ENCODE measurements at places on chromosomes 4 and X. TPM values are rescaled to one million over a fixed set of nuclear protein-coding genes. Genes with fewer than 3 reads are reported as not detected.
A peak's percentile ranks its signal among the peaks of the same experiment; 100 is the strongest.

DNA sequence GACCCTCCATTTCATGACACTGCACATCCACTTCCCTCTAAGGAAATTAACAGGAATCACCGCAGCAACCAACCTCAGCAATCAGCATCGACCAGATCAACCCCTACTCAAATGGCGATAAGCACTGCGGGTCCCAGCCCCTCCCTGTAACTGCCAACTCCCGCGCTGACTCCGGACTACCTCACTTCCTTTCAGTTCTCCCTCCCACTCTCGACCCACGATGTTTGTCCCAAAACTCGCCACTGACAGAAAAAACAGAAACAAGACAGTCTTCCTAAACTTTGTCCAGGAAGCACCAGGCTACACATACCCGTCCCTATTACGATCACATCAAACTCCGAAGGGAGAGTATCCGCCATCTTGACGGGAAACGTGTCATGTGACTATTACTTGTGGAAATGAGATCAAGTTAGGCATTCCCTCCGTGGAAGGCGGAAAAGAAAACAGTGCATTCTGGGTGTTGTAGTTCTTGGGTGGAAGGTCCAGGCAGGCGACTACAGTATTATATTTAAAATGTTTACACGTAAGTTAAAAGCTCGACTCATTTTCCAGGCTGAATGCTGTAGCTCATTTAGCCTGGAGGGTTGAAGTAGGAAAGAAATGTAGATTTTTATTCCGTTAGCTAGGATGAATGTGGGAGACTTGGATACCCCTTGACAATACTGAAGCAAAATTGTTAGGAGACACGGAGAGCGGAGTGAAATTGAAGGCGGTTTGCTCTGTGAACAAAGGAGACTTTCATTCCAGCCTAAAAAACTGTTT is at the start of gene CHM:
Gene CHM (minus strand): TSS at position 385 of the 762 bp plus-strand sequence. CDS start 26 bp downstream, at position 359.
- H3K27ac ChIP-seq: peak within 1 kb of the TSS; percentile 74
- H3K4me1 ChIP-seq: peaks cover 9% of the 10 kb centered on the region
- DNase-seq: peak; percentile 39
- no peaks in the 10 kb centered on the region for H3K36me3 ChIP-seq
- H3K4me3 ChIP-seq: peak within 1 kb of the TSS; percentile 66
- H3K27me3 ChIP-seq: no peaks in the 10 kb centered on the region

TEX13A gene
- not detected for total RNA-seq

GRCh38 chr4:150962245-150962644 is 52.8 kb downstream of the LRBA start:
- no peak overlapping the region for H3K27ac ChIP-seq
- H3K27me3 ChIP-seq: no peaks in the 10 kb centered on the region
- no peaks in the 10 kb centered on the region for H3K4me1 ChIP-seq

KLHL4 gene
- total RNA-seq: 0.25 TPM

DNA sequence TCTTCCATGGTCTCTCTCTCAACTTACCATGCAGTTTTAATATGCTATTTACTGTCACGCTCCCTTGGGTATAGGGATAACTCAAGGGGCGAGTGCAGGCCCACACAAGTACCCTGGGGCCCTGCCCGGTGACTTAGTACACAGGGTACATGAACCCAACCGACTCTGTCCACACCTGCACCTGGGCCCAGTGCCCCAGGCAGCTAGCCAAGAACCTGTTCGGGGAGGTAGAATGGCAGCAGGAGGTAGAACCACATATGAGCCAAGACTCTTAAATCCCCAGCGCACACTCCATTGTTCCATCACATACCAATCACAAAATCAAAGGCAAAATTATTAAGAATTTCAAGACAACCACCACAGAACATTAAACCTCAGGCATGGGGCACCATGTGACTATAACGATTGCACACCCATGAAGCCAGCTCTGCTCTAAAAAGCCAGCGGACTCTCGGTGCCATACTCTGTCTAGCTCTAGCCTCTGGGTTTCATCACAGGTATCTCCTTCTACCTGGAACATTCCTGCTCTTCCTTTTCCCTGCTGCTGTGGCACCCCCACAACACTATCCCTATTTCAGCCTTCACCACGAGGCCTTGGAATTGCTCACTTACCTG is 14.6 kb downstream of the PHF8 start:
- H3K27me3 ChIP-seq: no peaks in the 10 kb centered on the region
- no peak for DNase-seq
- no peaks in the 10 kb centered on the region for H3K4me1 ChIP-seq
- peaks cover 17% of the 10 kb centered on the region for H3K36me3 ChIP-seq
- H3K27ac ChIP-seq: no peak overlapping the region

MSANTD1 gene
- 0.60 TPM for total RNA-seq

GRCh38 chr4:126906466-126906865 is 726.3 kb upstream of the INTU start:
- H3K27ac ChIP-seq: no peak overlapping the region
- DNase-seq: no peak
- no peak overlapping the region for H3K4me3 ChIP-seq
- no peaks in the 10 kb centered on the region for H3K36me3 ChIP-seq

GRCh38 chr4:93810340-93810992 is 18.1 kb upstream of the ATOH1 start:
- H3K27me3 ChIP-seq: no peaks in the 10 kb centered on the region
- no peak for DNase-seq
- H3K36me3 ChIP-seq: no peaks in the 10 kb centered on the region
- H3K27ac ChIP-seq: no peak overlapping the region
